ENCODE measurements at places on chromosomes 4 and X. TPM values are rescaled to one million over a fixed set of nuclear protein-coding genes. Genes with fewer than 3 reads are reported as not detected.

The GCNA gene
- total RNA-seq: 4.4 TPM

The BMP3 gene
- not detected for total RNA-seq

The NXF2B gene
- not detected for total RNA-seq

The FABP2 gene
- total RNA-seq: not detected

The TMSB15C gene
- 3.9 TPM for total RNA-seq

The PAGE4 gene
- total RNA-seq: not detected

The JCHAIN gene
- not detected for total RNA-seq

The TRIM2 gene
- 36.0 TPM for total RNA-seq

The TLR3 gene
- total RNA-seq: 8.2 TPM

The CLDN24 gene
- not detected for total RNA-seq

The ARMCX4 gene
- 16.8 TPM for total RNA-seq

The DSPP gene
- total RNA-seq: not detected
